ENCODE measurements at places on chromosomes 6 and 20. TPM values are rescaled to one million over a fixed set of nuclear protein-coding genes. Genes with fewer than 3 reads are reported as not detected.

Gene THBS2
- 2,099 TPM for total RNA-seq

Gene AGER
- 0.30 TPM for total RNA-seq

Gene ZNF133
- total RNA-seq, result 23.0 TPM

Gene MRPL18
- 65.5 TPM for total RNA-seq

Gene ELOVL2
- 0.85 TPM for total RNA-seq

Gene PRR18
- total RNA-seq, result not detected

Gene DSP
- 11.4 TPM for total RNA-seq

Gene SYNDIG1
- 1.4 TPM for total RNA-seq

Gene LIN28B
- total RNA-seq, result not detected

Gene RBM24
- 2.9 TPM for total RNA-seq

Gene TSPO2
- total RNA-seq, result not detected

Gene SPO11
- not detected for total RNA-seq

Gene AGPAT4
- total RNA-seq, result 9.0 TPM

Gene ERVFRD-1
- not detected for total RNA-seq

Gene WFDC5
- total RNA-seq, result not detected

Data from smooth muscle cell of the pulmonary artery (primary cell).